ENCODE measurements at places on chromosomes 5 and 9.

- no peak for DNase-seq
Observed at GRCh38 chr9:128187361-128187760, 4.0 kb downstream of the CIZ1 start.

- DNase-seq = no peak
Observed at GRCh38 chr5:144209361-144209760, 38.7 kb downstream of the KCTD16 start.

DNA sequence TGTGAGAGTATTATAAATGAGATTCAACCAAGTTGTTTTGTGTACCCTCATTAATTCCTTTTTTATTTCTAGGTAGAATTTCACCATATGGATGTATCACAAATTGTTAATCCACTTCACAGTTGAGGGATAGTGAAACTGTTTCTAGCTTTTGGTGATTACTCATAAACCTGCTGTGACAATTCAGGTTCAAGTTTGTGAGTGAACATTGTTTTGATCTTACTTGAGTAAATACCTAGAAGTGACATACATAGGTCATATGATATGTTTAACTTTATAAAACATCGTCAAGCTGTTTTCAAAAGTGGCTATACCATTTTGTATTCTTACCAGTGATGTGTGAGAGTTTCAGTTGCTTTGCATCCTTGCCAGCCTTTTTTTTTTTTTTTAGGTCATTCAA is 112.9 kb downstream of the CAMK4 start:
- DNase-seq = no peak

GRCh38 chr9:137062384-137062783 is 8.0 kb downstream of the SAPCD2 start:
- no peak for DNase-seq

DNA sequence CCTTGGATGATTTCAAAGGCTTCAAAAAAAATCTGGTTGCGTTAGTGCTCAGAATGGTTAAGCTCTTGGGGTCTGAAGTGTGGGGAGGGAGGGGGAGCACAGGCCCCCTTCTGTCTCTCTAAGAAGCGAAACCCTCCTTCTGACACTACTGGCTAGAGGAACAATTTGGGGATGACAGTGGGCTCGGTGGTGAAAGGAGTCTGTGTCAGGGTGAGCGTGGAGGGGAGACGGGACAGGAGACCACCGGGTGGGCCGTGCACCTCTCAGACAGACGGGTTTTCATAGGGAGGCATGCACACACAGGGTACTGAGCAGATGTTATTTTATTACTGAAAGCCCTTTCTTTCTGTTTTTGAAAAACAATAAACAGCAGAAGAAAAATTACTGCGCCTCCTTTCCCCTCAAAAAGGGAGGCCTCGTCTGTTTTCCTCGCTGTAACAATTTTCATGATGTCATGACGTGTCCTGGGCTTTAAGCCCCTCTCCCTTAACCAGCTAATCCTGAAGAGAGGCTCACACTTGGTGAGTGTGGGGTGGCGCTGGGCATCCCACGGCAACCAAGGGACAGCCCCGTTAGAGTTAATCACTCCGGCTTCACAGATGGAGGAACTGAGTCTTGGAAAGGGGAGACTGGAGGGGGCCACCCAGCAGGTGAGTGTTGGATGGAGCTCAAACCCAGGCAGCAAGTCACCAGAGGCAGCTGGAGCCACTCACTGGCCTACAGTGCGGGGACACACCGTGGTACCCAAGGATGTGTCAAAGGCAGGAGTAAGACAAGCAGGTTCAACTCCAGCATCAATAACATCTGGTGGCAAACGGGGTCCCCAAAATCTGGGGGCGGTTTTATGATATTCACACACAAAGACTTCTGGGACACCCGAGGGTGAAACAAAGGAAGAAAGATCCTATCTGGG is 53.4 kb downstream of the PTCH1 start:
- DNase-seq = peak; percentile 56

DNA sequence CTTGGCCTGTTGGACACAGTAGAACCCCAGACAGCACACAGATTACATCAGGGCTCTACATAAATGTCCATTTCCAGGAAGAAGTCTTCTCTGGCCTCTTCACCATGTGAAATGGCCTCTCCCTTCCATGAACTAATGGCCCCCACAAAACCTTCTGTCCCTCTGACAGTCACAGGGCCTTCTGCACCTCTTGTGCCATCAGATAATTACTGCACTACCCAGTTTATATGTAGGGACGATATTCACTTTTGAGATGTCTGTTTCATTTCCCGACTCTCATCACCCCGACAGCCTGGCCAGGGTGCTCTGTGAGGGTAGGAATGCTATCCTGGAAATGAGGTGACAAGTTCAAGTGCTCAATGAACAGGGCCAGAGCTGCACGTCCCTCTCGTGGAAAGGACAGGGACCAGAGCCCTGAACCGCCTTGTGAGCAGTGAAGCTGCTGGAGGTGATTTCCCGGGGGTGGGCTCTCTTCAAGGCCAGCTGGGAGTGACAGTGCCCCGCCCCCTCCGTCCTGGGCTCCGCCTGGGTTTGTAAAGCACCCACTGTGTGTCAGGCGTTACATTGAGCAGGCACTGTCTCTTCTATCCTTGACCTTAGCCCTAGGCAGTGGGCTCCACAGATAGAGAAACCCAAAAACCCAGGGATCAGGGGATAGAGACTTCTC is 3.0 kb upstream of the FAM78A start:
- DNase-seq = no peak

- no peak for DNase-seq
Observed at GRCh38 chr5:116038817-116039216, 6.5 kb downstream of the ARL14EPL start.

DNA sequence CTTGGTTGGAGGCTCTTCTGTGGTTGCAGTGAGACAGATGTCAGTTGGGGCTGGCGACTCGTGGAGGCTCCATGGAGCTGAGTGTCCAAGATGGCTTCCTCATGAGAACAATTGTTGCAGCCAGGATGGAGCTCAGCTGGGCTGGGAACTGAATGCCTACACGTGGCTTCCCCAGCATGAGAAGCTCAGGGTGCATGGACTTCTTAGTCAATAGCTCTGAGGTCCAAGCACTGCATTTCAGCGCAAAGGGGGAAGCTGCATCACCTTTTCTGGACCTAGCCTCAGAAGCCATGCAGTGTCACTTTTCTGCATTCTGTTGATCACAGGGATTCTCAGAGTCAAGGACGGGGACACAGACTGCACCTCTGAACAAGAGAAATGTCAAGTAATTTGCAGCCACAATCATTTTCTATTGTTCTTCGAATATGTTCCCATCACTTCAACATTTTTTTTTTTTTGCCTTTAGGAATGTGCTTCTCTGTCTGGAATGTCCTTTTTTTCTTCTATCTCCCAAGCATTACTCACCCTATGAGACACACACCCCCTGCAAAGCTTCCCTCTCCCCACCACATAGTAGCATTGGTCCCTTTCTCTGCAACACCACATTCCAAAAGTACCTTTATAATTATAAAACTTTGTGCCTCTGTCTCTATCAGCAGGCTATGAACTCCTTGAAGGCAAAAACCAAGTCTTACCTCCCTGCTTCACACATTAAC is 57.5 kb upstream of the STK32A start:
- no peak for DNase-seq

GRCh38 chr5:62068554-62068953 is 237.5 kb upstream of the KIF2A start:
- no peak for DNase-seq

- no peak for DNase-seq
Observed at GRCh38 chr9:84294241-84294950, 46.2 kb downstream of the SLC28A3 start.

DNA sequence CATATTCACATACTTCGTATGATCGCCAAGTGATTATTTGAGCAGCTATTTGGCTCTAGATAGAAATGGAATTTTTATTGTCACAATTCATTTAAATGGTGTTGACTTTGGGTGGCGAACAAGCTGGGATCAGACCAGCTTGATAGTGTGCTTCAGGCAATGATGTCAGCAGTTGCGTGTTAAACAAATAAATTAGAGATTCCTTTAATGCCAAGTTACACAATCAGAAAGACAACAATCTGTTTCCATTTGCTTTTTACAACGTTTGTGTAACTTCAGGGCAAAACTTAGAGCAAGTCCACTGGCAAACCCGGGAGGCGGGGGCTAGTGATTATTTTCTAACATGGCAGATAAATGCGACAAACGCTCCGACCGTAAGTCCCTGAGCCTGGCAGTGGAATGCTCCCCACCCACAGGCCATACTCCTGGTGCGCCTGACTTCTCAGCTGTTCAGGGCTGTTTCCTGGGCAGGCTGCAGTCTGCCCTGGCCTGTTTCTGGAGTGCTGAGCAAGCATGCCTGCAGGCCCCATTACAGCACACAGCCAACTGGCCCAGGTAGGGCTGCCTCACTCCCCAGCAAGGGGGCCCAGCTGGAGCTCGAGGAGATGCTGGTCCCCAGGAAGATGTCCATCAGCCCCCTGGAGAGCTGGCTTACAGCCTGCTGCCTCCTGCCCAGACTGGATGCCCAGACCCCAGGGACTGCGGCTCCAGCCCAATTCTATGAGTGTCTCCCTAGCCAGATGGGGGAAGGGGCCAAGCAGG is 88.7 kb downstream of the BASP1 start:
- no peak for DNase-seq

GRCh38 chr9:25677301-25678146 is 720 bp downstream of the TUSC1 start:
- no peak for DNase-seq

Data from WERI-Rb-1 (cell line).